ENCODE measurements at places on chromosomes 6 and 20. TPM values are rescaled to one million over a fixed set of nuclear protein-coding genes. Genes with fewer than 3 reads are reported as not detected.

Gene TTK
- total RNA-seq = 46.3 TPM

Gene RUNX2
- total RNA-seq = 1.1 TPM

Gene WFDC10B
- total RNA-seq = not detected

Gene CUTA
- total RNA-seq = 186 TPM

Gene ACTL10
- 0.22 TPM for total RNA-seq

Gene RNF39
- total RNA-seq = 0.22 TPM

Gene DEFB124
- not detected for total RNA-seq

Gene TBPL1
- 34.9 TPM for total RNA-seq

Gene IL17F
- not detected for total RNA-seq

Gene MEI4
- total RNA-seq = not detected

Gene POPDC3
- total RNA-seq = 10.1 TPM

Gene SNPH
- 3.2 TPM for total RNA-seq

Gene MYL9
- 49.3 TPM for total RNA-seq

Gene ANKEF1
- 15.8 TPM for total RNA-seq

Gene SMLR1
- total RNA-seq = not detected

Gene WFDC12
- not detected for total RNA-seq

Gene CLIC5
- total RNA-seq = 0.20 TPM

Gene NINL
- total RNA-seq = 7.2 TPM

Gene TMEM239
- not detected for total RNA-seq

Gene CST2
- total RNA-seq = not detected

Gene TSHZ2
- total RNA-seq = 0.07 TPM

Gene IRF4
- 1.2 TPM for total RNA-seq

Gene DEFB132
- total RNA-seq = not detected

Gene DUSP15
- not detected for total RNA-seq

Gene ERVFRD-1
- total RNA-seq = not detected

Gene HLA-DRB5
- total RNA-seq = not detected

Gene REV3L
- total RNA-seq = 12.8 TPM
